Activated gamma-delta T cell treated with anti-CD3 and anti-CD28 coated beads, Interleukin-2, amount 50 U/mL, for 16 hours (primary cell): ENCODE measurements at places on chromosomes 3 and 15.

DNA sequence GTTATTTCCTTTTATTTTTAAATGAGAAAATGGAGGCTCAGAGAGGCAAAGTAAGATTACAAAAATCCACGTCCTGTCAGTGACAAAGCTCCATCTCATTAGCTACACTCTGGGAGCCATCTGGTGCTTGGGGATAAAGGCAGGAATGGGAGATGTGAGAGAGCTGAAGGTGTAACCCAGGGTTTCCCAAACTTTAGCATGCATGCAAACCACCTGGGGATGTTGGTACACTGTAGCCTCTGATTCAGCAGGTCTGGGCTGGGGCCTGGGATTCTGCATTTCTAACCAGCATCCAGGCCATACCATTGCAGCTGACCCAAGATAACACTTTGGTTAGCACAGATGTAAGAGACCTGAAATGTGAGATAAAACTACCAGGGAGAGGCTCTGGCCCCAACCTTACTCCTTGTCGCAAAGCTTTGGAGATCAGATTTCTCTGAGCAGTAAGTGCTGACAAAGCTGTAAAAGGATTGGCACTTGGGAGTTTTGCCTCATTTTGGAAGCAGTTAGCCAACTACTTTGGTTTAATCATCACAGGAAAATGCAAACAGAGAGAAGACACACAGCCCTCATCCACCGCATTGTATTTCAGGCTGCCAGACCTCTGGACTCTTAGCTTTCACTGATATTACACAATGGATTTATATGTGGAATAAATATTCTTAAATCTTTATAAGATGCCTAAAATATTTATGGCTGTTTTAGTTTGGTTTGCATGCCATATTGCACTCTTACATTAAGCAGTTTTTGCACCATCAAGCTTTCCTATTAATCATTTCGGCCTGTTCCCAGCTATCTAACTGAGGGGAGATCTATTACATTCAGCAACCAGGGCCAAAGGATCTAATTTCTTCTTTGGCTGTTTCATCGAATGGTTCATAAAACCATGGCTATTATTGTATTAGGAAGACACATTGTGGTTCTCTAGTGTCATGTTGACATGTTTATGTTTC lies 263.0 kb downstream of the EBLN2 start:
- DNase-seq: no peak

- DNase-seq: no peak
Observed at GRCh38 chr3:190361791-190362190, 26.2 kb upstream of the CLDN16 start.

GRCh38 chr3:82038556-82038955 lies 277.1 kb upstream of the GBE1 start:
- no peak for DNase-seq

DNA sequence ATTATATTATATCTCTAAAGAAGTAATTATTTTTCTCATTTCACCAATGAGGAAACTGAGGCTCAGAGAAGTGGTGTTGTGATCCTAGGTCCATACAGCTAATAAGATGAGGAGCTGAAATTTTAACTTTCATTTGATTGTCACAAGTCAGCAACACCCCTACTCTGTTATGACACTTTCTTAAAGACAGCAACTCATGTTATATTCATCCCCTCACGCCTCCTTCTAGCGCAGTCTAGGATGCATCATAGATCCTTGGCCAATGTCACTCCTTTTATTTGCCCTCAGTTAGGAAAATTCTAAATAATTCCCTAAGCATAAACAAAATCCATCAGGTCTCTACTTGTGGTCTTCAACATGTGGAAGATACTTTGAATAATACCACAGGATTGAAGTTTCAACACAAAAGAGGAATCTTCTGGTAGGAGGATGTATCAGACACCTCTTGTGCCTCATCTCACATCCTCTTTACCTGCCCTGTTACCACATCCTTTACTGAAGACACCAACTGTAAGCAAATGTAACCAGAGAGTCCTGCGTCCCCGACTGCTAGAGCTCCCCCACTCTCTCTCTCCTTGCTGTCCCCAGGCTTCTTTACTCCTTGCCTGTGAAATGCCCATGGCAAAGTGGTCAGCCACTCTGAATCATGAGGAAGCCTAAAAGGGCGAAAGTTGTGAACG lies 53.7 kb downstream of the TRIM42 start:
- DNase-seq: no peak

- DNase-seq: no peak
Observed at GRCh38 chr15:100330629-100331215, 11.1 kb downstream of the ADAMTS17 start.

DNA sequence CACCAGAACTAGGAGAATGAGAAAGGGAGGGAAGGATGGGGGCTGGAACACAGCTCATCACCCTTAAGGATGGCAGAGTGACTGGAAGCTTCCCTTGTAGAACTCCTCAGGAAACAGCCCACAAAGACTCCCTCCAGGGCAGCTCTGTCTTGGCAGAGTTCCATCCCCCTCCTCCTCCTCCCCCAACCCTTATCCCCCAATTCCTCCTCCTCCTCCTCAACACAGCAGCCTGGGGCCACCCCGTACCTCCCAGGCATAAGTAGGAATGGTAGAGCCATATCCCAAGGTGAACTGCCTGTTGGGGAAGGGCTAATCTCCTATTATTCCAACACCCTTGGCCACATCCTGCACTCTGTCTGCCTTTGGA lies 38.8 kb downstream of the ADCY5 start:
- no peak for DNase-seq

DNA sequence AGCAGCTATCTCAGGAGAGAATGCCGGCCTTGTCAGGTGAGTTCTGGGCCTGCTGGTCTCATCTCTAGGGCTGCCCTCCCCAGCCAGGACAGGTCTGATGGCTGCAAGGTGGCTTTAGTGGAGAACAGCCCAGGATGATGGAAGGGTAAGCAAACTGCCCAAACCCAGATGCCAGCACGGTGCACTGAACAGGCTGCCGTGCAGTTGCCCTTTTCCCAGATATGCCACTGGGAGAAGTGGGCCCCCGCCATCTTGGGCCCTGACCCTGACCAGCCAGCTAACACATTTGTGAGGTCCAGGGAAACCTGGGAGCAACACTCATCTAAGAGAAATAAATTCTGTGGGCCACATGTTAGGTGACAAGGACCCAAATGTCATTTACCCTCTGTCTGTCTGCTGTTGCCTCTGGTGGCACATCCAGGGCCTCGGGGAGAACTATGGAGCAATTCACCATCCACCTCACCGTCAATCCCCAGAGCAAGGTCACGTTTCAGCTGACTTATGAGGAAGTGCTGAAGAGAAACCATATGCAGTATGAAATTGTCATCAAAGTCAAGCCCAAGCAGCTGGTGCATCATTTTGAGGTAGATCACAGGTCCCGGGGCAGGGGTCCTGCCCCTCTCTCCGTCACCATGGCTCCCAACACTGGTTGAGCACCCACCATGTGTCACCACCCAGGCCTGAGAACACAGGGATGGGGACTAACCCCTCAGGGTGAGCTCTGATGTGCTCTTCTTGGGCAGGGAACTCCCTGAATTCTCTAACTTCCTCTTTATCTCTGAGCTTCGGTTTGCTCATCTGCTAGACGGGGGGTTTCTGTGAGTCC lies 1.8 kb downstream of the ITIH1 start:
- no peak for DNase-seq

DNA sequence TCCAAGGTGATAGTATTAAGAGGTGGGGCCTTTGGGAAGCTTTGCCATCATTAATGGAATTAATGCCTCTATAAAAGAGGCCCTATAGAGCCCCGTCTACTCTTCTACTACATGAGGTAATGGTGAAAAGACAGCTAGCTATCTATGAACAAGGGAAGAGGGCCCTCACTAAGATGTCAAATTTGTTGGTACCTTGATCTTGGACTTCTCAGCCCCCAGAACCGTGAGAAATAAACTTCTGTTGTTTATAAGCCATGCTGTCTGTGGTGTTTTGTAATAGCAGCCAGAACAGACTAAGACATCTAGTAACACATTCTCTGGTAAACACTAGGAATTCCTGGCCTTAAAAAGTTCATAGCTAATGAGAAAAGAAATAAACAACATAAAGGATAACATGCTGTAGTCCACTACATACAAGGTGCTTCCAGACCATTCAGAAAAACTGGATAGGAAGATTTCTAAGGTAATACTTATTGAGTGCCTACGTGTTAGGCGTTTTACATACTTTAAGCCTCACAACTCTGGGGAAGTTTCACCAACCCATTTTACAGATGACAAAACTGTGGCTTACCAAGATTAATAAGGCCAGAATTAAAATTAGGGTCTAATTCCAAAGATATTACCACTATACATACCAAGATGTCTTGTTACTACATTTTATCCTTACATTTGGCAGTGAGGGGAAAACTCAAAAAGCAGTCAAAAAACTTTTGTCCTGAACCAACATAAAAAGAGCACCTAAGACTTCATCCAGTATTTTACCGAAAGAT lies 3.2 kb downstream of the UBE3A start:
- no peak for DNase-seq

DNA sequence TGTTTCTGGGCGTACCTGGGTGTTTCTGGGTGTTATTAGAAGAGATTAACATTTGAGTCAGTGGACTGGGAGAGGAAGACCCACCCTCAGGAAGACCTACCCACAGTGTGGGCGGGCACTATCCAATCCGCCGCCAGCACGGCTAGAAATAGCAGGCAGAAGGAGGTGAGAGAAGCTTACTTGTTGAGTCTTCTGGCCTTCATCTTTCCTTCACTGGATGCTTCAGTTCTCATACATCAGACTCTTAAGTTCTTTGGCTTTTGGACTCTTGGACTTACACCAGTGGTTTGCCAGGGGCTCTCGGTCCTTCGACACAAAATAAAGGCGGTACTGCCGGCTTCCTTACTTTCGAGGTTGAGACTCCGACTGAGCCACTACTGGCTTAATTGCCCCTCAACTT lies 654.6 kb upstream of the CADM2 start:
- DNase-seq: no peak

- no peak for DNase-seq
Observed at GRCh38 chr3:177978946-177979345, 557.3 kb upstream of the KCNMB2 start.

- no peak for DNase-seq
Observed at GRCh38 chr3:12957339-12957738, 115.9 kb downstream of the IQSEC1 start.

DNA sequence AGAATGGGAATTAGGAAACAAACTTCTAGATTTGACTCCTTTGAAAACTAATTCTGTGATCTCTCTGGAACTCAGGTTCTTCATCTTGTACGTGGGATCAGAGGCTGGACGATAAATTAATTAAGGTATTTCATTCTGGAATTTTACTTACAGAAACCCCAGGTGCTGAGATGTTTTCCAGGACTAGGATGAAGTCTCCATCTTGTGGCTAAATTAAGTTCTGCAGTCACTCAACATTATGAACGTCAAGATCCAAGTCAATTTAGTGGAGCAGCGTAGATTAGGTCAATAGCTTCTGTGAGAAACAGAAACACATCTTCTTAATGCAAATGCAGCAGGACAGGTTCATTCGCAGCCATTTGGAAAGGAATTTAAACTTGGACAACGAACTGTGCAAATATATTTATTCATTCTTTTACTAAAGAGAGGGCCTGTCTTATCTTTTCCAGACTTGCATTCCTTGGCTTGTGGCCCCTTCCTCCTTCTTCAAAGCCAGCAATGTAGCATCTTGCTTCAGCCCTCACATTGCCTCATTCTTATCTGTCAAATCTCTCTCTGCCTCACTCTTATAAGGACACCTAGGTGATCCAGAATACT lies 26.7 kb upstream of the TMC3 start:
- DNase-seq: no peak

GRCh38 chr3:175105066-175105465 lies 245.9 kb downstream of the NAALADL2 start:
- no peak for DNase-seq

GRCh38 chr15:45097466-45097865 lies 16.5 kb downstream of the DUOX2 start:
- DNase-seq: no peak

DNA sequence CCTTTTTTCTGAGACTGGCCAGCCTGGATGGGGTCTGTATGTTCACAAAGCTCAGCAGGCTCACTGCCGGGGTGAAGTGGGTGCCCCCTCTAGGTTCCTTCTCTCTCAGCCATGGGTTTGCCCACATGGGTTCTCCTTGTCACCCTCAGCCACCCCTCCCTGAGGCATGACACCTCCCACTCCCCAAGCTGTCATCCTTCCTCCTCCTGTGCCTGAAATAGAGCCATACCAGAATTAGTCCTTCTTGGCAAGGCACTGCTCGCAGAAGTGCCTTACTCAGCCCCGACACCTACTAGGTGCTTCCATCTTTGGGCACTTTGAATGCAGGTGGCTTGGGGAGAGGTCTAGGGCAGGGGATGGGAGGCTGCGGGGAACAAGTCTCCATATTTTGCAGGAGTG lies 62.9 kb upstream of the SEC13 start:
- DNase-seq: no peak

- no peak for DNase-seq
Observed at GRCh38 chr3:101591071-101591470, 17.1 kb downstream of the PCNP start.

DNA sequence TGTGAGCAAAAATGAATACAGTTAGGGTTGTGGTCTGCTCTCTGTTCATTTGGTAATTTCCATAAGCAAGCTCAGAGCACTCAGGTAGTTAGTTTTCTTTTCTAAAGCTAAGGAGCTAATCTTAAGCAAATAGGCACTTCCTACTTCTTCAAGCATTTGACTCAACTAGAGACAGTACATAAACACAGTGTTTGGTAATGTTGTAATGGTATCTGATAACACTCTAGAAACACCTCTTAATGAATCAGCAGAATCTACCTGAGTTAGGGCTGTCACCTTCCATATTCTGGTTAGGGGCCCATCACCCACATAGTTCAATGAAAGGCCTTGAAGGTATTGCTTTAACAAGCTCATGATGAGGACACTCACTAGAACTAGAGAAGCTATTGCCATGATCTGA lies 83.1 kb downstream of the PLCH1 start:
- no peak for DNase-seq

- DNase-seq: no peak
Observed at GRCh38 chr15:80834402-80834801, 55.2 kb downstream of the CEMIP start.

GRCh38 chr3:184785890-184786279 lies 26.1 kb upstream of the VPS8 start:
- DNase-seq: no peak

GRCh38 chr15:96524676-96525417 lies 194.3 kb downstream of the NR2F2 start:
- no peak for DNase-seq
